ENCODE measurements at places on chromosomes 12 and 14.
A peak's percentile ranks its signal among the peaks of the same experiment; 100 is the strongest.

GRCh38 chr14:92340071-92340470, 17.1 kb downstream of the SLC24A4 start:
- DNase-seq, result no peak
- no peaks in the 10 kb centered on the region for H3K36me3 ChIP-seq
- peaks cover 15% of the 10 kb centered on the region for H3K4me1 ChIP-seq
- no peak overlapping the region for H3K27ac ChIP-seq

GRCh38 chr12:15527201-15528080, 205.1 kb downstream of the PTPRO start:
- H3K4me1 ChIP-seq, result peaks cover 8% of the 10 kb centered on the region
- no peak for DNase-seq

DNA sequence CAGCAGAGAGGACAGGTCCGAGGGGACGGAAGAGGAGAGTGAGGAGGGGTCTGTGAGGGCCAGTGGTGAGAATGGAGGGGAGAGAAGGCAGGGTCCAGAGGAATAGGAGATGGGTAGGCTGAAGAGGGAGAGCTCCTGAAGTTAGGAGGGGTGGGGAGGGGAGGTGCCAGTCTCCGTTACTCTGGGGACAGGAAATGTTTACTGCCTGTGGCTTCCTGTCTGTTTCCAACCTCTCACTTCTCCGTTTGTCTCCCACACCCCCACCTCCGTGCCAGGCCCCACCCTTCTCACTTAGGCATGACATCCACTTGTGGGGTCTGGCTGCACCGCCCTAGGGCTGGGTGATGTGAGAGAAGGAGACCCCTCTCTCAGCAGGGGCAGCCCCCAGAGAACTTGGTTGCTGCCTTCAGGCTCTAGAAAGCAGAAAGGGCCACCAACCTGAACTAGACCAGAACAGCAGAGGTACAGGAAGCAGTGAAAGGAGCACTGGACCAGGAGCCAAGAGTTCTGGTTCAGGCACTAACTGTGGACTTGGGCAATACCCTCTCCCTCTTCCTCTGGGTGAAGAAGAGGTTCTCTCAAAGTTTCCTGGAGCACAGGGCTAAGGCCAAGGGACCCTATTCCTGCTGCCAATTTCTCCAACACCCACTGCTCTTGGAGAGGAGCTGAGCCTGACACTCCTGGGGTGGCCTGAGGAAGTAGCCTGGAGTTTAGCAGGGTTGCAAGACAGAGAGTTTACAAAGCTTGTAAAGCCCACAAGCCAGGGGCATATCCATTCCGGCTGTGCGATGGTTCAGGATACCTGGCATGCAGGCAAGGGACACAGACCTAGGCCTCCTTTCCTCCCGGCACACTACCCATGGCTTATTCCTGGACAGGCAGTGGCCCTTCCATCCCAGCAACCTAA, 5.5 kb downstream of the ITGA5 start:
- no peaks in the 10 kb centered on the region for H3K27me3 ChIP-seq
- H3K4me1 ChIP-seq, result peaks cover 64% of the 10 kb centered on the region
- H3K27ac ChIP-seq, result peak overlapping the region; percentile 98
- DNase-seq, result peak; percentile 94
- H3K4me3 ChIP-seq, result peak overlapping the region; percentile 84

DNA sequence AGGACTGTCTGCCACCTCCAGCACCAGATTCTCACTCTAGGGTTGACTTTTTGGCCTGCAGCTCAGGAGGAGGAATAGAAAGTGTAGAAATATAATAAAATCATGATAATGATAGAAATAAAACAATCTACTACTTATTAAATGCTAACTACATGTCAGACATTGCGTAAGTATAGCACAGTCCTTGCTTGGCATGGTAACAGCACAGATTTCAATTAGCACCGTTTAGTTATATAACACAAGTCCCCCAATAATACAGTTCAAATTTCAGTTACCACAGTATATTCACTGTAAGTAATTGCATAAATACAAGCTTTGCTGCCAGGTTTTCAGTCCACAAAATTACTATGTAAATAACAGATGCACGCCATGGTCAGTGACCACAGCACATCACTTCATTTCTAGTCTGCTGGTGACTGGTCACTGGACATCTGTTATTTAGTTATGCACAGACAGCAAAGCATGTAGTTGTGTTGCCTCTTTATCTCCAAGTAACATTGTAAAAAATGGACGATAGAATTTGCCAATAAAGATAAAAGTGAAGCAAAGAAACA, 6.5 kb upstream of the GLT8D2 start:
- peaks cover 6% of the 10 kb centered on the region for H3K4me1 ChIP-seq
- H3K36me3 ChIP-seq, result no peaks in the 10 kb centered on the region
- peaks cover 72% of the 10 kb centered on the region for H3K27me3 ChIP-seq

- H3K27ac ChIP-seq, result no peak overlapping the region
- H3K4me1 ChIP-seq, result no peaks in the 10 kb centered on the region
- no peak overlapping the region for H3K4me3 ChIP-seq
- no peak for DNase-seq
- peaks cover 17% of the 10 kb centered on the region for H3K27me3 ChIP-seq
Observed at GRCh38 chr14:69850086-69850735, 29.0 kb upstream of the SMOC1 start.

DNA sequence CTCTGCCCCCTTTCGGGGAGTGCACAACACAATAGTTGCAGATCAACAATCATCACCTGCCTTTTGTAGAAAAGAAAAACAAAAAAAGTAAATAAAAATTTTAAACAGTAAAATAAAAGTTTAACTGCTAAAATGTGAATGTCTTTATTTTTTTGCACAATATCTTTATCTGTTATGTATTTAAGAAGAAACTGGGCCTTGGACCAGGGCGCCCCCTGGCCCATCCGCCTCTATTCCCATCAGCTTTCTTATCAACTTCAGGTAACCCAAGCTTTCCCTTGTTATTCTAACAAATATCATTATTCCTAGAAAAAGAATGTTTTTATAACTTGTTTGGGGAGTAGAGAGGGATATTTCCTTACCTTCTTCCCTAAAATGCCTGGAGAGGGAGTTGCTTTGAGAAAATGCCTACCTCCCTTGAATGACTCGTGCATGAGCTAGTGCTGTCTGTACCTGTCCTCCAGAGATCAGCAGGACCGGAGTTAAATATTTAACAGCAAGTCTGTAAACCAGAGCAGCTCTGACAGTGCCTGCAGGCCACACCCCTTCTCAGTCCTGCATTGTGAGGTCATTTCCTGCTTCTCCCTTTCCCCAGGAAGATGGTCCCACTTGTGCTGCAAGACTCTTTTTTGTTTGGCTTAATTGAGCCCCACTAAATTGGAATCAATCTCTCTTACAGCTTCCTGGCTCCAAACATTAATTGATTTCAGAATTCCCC, 192.8 kb upstream of the RGS6 start:
- H3K4me1 ChIP-seq, result peaks cover 3% of the 10 kb centered on the region
- H3K36me3 ChIP-seq, result peaks cover 46% of the 10 kb centered on the region
- no peaks in the 10 kb centered on the region for H3K27me3 ChIP-seq
- H3K4me3 ChIP-seq, result no peak overlapping the region
- DNase-seq, result no peak

DNA sequence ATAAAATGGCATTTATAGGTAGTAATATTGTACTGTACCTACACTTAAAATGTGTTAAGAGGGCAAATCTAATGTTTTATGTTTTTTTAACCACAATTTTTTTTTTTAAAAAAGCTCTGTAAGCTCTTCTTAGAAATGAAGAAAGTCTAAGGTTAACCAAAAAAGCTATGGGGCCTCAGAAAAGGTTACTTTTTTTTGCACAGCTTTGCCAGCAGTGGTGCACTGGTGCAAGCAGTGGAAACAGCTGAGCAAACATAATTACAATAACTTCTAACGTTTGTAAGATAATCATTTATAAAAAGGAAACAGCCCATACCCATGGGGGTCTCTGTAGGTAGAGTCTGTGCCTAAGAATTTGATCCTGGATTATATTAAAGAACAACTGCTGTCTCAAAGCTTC, 85.1 kb upstream of the NID2 start:
- no peak for DNase-seq
- H3K36me3 ChIP-seq, result no peaks in the 10 kb centered on the region

DNA sequence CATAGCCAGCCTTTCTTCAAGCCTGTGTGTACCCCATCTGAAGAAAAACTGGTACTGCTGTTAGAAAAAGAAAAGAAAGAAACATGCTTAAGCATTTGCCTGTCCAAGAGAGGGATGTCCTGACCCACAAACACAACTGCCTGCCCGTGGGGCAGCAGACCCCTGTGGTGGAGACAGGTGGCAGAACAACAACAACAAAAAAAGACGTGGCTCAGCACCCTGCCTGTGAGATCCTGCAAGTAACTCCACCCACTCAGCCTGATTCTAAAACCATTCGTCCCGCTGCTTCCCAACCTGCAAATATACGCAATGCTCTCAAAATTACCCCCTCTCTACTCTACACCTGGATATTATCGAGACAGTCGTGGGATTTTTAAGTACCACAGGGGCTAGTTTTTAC, 64.9 kb upstream of the ZDHHC17 start:
- no peak overlapping the region for H3K27ac ChIP-seq
- no peaks in the 10 kb centered on the region for H3K4me1 ChIP-seq
- no peak for DNase-seq
- H3K36me3 ChIP-seq, result no peaks in the 10 kb centered on the region
- H3K27me3 ChIP-seq, result peaks cover 3% of the 10 kb centered on the region
- no peak overlapping the region for H3K4me3 ChIP-seq

- H3K27ac ChIP-seq, result peak overlapping the region; percentile 89
- H3K4me1 ChIP-seq, result peaks cover 39% of the 10 kb centered on the region
- H3K27me3 ChIP-seq, result peaks cover 3% of the 10 kb centered on the region
- peak; percentile 80 for DNase-seq
- peaks cover 30% of the 10 kb centered on the region for H3K36me3 ChIP-seq
Observed at GRCh38 chr14:22598896-22599244, 770 bp downstream of the ABHD4 start.

DNA sequence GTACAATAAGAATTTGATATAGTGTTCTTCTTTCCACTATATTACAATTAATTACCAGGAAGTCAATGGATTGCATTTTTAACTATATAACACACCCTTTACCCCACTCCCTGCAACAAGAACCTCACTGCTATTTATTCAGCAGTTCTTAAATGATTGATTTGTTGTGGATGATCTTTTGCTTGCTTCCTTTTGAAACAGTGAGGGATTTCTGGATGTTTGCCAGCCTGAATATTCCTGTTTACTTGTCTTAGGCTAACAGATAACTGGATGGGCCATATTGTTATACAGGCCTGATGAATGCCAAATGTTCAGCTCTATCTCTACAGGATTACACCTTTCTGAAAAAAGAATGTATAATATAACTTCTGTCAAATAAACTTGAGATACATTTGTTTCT, 497.6 kb downstream of the APAF1 start:
- H3K36me3 ChIP-seq, result no peaks in the 10 kb centered on the region
- H3K27me3 ChIP-seq, result no peaks in the 10 kb centered on the region
- H3K4me1 ChIP-seq, result no peaks in the 10 kb centered on the region
- H3K4me3 ChIP-seq, result no peak overlapping the region

- peaks cover 5% of the 10 kb centered on the region for H3K4me1 ChIP-seq
- H3K27ac ChIP-seq, result no peak overlapping the region
- H3K27me3 ChIP-seq, result no peaks in the 10 kb centered on the region
- H3K4me3 ChIP-seq, result no peak overlapping the region
Observed at GRCh38 chr12:69519871-69520270, 49.7 kb downstream of the FRS2 start.

DNA sequence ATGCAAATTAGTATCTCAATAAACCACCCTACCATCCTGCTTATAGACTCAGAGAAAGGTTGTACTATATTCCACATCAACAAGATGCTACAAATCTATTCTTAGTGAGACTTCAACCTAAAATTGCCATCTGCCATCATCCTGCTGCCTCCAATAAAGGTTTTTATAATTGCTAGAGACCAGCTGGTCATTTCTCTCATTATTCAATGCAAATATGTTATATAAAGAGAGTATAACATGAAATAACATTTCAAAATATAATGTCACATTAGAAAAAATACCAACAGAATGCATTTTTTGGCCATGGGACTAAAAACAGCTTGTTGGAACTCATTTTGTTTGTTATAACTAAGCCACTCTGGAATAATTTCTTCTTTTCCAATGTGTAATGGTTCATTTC, 247.3 kb downstream of the LRIG3 start:
- no peak overlapping the region for H3K4me3 ChIP-seq
- no peak for DNase-seq
- no peaks in the 10 kb centered on the region for H3K27me3 ChIP-seq

- no peaks in the 10 kb centered on the region for H3K27me3 ChIP-seq
- H3K36me3 ChIP-seq, result no peaks in the 10 kb centered on the region
- no peak overlapping the region for H3K4me3 ChIP-seq
- no peak overlapping the region for H3K27ac ChIP-seq
- DNase-seq, result no peak
- no peaks in the 10 kb centered on the region for H3K4me1 ChIP-seq
Observed at GRCh38 chr12:74689071-74689655, 151.5 kb downstream of the ATXN7L3B start.

All from activated CD4-positive, alpha-beta T cell treated with anti-CD3 and anti-CD28 coated beads, Interleukin-2, amount 10 ng/mL, durations not matched to agents 24 days and 14 days (primary cell).